ENCODE measurements at places on chromosomes 1 and 21. TPM values are rescaled to one million over a fixed set of nuclear protein-coding genes. Genes with fewer than 3 reads are reported as not detected.
A peak's percentile ranks its signal among the peaks of the same experiment; 100 is the strongest.

CD101 gene
- total RNA-seq: 0.70 TPM

ANGPTL7 gene
- total RNA-seq: not detected

DNA sequence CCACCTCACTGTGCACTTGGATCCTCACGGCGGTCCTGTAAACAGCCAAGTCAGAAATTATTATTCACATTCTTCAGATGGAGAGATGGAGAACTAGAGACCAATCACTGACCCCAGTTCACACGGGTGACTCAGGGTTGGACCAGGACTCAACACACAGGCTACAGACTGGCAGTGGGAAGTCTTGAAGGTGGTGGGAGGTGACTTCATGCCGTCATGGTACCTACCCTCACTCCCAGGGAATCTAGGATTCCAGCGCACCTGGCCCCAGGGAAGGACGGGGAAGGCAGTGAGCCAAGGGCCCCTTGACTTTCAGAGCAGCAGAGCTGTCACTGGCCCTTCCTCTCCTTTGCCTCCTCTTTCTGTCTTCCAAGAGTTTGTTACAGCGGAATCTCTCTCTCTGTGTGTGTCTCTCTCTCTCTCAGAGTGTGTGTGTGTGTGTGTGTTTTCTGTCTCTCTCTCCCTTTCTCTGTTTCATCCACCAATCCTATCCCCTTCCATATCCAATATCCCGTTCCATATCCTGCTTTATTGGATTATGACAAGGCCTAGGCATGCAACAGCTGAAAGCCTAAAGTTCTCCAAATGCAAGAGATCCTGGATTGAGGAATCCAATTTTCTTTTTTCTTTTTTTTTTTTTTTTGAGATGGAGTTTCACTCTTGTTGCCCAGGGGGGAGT lies 11.7 kb downstream of the OPTC start:
- no peak for DNase-seq

HFM1 gene
- 6.0 TPM for total RNA-seq

DNA sequence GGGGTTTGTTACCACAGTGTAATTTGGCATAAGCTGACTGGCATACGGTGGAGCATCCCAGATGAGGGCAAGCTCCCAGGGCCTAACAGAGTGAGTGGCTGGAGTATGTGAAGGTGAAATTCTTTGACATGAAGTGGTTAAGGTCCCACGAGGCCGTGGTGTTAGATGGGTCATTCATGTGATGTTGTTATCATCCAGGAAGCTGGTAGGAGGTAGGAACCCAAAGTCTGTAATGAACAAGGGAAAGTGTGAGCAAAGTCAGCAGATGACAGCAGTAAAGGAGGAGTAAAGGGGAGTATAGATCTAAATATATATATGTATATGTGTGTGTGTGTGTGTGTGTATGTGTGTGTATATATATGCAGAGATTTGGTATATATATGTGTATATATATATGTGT lies 47.6 kb downstream of the MDM4 start:
- DNase-seq: no peak

GRCh38 chr1:62625415-62625814 lies 28.1 kb downstream of the ANGPTL3 start:
- no peak for DNase-seq

DNA sequence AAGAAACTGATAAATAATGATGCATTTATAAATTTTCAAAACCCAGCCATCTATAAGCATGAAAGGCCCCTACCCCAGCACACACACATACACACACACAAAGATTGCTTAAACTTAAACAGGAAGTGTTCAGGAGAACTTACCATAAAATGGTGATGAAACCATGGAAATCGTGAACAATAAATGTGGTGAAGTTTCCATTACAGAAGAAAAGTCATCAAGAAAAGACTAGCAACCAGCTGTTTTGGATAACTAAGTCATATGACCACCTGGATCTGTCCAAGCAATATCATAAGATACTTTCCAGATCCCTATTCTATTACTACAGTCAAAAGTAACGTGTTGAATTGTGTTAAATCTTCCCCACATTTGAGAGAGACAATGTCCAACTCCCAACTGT lies 24.1 kb downstream of the RGS5 start:
- DNase-seq: no peak

DNA sequence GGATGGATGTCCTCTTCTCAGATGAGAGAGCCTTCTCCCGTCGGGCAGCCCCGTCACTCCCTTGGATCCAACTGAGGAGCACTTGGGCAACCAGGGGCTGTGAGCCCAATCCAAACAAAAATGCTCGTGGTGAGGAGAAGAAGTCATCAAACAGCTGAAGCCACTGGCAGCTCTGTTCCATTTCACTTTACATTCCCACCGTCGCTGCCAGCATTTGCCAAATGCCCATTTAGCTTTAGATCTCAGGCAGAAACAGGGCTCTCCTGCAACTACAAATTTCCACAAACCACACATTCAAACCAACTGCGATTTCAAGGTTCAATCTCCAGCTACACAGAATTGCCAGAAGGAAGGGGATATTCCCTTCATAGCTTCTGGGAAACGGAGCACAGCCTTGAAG lies 634.6 kb downstream of the SMYD3 start:
- DNase-seq: no peak

RGS5 gene
- 4.2 TPM for total RNA-seq

TTC22 gene
- total RNA-seq: 0.92 TPM

ROR1 gene
- total RNA-seq: 94.3 TPM

GRCh38 chr1:61961009-61961408 lies 218.7 kb downstream of the PATJ start:
- no peak for DNase-seq

GRCh38 chr1:179228783-179229213 lies 679 bp downstream of the ABL2 start:
- DNase-seq: peak; percentile 87

DNA sequence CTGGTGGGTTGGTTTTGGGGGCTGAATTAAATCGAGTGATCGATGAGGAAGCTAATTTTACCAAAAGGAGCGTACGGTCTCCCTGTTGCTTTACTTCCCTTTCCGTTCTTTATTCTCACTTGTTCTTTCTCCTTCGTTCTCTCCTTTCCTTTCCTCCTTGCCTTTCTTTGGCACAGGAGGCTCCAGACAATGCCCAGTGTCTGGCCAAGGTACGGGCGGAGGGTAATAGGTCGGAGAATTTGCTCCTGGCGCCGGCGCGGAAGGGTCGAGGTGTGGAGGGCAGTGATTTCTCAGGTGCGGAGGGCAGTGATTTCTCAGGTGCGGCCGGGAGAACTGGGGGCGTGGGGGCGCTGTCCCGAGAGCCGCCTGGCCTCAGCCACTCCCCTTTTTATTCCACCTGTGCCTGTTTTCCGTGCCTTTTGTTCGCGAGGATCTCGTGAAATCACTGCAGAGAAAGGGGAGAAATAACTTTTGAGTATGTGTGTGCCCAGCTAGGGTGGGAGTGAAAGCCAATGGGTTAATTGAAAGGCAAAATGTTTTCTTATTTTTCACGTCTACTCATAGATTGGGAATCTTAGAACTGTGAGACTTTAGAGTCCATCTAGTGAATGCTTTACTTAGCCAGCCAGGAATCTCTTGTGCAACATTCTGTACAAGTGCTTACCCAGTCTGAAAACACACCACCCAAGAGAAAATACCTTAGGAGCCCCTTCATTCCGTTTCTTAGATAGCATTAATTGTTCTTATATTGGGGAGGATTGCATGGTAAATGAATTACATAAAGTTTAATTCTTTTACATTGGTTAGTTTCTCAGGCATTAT lies 1.3 kb downstream of the FNBP1L start:
- peak; percentile 76 for DNase-seq

Data from H7 (cell line).